ENCODE measurements at places on chromosomes 6 and 20.
A peak's percentile ranks its signal among the peaks of the same experiment; 100 is the strongest.

DNA sequence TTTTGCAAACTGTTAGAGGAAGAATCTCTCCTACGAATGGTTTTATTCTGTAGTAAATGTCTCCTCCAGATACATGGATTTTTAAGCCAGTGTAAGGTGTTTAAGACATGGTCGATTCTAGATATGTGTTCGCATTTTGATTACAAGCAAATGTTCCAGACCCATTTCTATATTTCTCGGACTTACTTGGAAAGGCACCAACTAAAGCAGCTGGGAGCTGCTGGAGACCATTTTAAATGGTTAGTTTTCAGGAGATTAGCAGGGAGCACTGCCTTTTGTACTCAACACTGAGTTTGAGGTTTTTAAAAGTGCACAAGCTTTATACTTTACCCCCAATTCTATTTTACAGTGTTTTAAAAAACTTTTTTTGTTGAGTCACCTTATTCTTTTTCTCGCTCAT, 857.0 kb downstream of the KIF16B start:
- no peak overlapping the region for H3K4me3 ChIP-seq
- no peak for DNase-seq
- H3K27me3 ChIP-seq, result no peaks in the 10 kb centered on the region

- no peaks in the 10 kb centered on the region for H3K27me3 ChIP-seq
- H3K27ac ChIP-seq, result no peak overlapping the region
- H3K4me3 ChIP-seq, result no peak overlapping the region
These were observed 46.3 kb downstream of the EZR start for GRCh38 chr6:158772851-158773371.

- DNase-seq, result no peak
- H3K4me3 ChIP-seq, result no peak overlapping the region
- H3K27ac ChIP-seq, result no peak overlapping the region
- H3K4me1 ChIP-seq, result no peaks in the 10 kb centered on the region
- no peaks in the 10 kb centered on the region for H3K27me3 ChIP-seq
These were observed 280.0 kb downstream of the ARHGAP18 start for GRCh38 chr6:129429956-129430355.

DNA sequence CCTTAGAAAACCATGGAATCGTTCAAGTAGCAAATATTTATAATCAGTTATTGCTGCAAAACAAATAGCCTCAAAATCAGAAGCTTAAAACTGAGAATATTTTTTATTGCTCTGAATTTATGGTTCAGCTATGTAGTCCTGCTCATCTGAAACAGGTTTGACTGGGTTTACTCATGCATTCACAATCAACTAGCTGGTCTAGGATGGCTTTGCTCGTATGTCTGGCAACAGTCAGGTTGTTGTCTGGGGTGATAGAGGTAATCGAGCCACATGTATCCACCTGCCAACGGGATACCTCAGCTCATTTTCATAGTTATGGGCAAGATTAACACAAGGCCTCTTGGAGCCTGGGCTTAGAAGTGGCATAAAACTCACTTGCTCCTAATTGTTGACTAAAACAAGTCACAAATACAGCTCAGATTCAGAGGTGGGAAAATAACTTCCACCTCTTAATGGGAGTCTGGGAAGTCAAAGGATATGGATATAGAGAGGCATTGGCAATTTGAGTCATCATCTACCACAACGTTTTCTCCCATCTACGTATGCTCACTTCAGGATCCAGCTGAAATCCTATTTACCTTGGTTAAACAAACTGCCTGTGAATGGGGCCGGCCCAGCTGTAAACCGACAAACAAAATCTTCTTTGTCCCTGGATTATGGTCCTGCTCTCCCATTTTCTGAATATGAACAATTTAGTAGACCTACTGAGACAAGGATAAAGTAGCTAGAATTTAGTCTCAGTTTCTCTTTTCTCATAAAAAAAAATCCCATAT, 54.5 kb upstream of the TENT5A start:
- H3K4me3 ChIP-seq, result no peak overlapping the region
- H3K27me3 ChIP-seq, result no peaks in the 10 kb centered on the region
- no peak for DNase-seq
- H3K27ac ChIP-seq, result no peak overlapping the region
- H3K4me1 ChIP-seq, result peaks cover 20% of the 10 kb centered on the region
- no peaks in the 10 kb centered on the region for H3K36me3 ChIP-seq

- H3K36me3 ChIP-seq, result no peaks in the 10 kb centered on the region
- peaks cover 30% of the 10 kb centered on the region for H3K4me1 ChIP-seq
- H3K4me3 ChIP-seq, result no peak overlapping the region
- no peaks in the 10 kb centered on the region for H3K27me3 ChIP-seq
- no peak overlapping the region for H3K27ac ChIP-seq
- no peak for DNase-seq
These were observed 28.1 kb downstream of the RIPOR3 start for GRCh38 chr20:50663095-50663821.

GRCh38 chr20:58192567-58192966, 35.9 kb downstream of the ANKRD60 start:
- no peak overlapping the region for H3K27ac ChIP-seq
- no peaks in the 10 kb centered on the region for H3K36me3 ChIP-seq
- no peaks in the 10 kb centered on the region for H3K4me1 ChIP-seq
- H3K4me3 ChIP-seq, result no peak overlapping the region

DNA sequence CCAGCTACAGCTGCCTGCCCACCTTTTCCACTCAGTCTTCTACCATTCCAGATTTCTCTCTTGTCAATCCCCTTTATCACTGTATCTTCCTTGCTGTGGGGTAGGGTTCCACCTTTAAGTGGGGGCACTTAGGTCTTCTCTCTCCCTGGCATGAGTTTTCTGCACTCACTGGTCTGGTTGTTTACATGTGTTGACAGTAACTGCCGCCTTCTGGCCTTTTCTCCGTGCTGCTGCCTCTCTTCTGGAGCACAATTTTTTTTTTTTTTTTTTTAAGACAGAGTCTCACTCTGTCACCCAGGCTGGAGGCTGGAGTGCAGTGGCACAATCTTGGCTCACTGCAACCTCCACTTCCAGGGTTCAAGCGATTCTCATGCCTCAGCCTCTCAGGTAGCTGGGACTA, 12.0 kb downstream of the RNF114 start:
- no peak overlapping the region for H3K27ac ChIP-seq
- H3K27me3 ChIP-seq, result no peaks in the 10 kb centered on the region
- peaks cover 54% of the 10 kb centered on the region for H3K36me3 ChIP-seq
- no peak for DNase-seq

GRCh38 chr6:7827142-7827541, 83.4 kb downstream of the TXNDC5 start:
- no peaks in the 10 kb centered on the region for H3K4me1 ChIP-seq
- H3K27ac ChIP-seq, result no peak overlapping the region
- H3K4me3 ChIP-seq, result no peak overlapping the region
- no peak for DNase-seq

DNA sequence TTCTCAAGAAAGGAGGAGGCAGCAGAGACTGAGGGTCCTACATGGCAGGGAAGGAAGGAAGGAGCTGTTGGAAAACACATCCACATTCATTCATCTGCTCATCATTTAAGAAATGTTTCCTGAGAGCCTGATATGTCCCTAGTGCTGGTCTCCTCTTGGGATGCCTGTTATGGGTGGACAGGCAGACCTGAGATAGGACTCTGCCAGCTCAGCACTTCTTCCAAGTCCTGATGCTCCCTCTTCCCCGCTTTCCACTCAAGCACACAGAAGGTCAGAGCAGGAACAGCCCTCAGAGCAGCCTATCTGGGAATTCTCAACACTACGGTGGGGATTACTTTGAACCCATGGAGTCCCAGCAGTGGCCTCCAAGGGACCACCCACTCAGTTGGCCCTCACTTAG, 8.0 kb upstream of the SIRPD start:
- H3K36me3 ChIP-seq, result no peaks in the 10 kb centered on the region
- H3K4me3 ChIP-seq, result no peak overlapping the region
- no peaks in the 10 kb centered on the region for H3K27me3 ChIP-seq
- no peaks in the 10 kb centered on the region for H3K4me1 ChIP-seq

DNA sequence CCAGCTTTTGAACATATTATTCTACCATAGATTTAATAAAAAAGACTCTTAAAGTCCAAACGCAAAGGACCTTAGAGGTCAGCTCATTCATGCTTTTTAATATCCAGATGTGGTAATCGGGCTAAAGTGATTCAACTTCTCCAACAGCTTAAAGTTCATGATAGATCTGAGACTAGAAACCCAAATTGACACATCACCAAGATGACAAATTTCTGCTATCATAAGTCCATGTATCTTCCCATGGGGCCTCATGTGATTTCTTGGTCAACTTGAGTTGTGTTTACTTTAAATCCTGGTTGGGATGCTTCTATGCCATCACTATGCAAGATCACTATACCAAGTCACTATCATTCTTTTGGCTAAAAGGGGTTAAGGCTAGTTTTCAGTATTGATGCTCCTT, 56.0 kb downstream of the SLC24A3 start:
- no peaks in the 10 kb centered on the region for H3K4me1 ChIP-seq
- no peaks in the 10 kb centered on the region for H3K27me3 ChIP-seq
- no peak overlapping the region for H3K27ac ChIP-seq
- H3K4me3 ChIP-seq, result no peak overlapping the region
- H3K36me3 ChIP-seq, result no peaks in the 10 kb centered on the region

GRCh38 chr6:40551966-40552505, 35.1 kb downstream of the LRFN2 start:
- no peaks in the 10 kb centered on the region for H3K36me3 ChIP-seq
- H3K27ac ChIP-seq, result no peak overlapping the region
- no peak for DNase-seq

- H3K36me3 ChIP-seq, result no peaks in the 10 kb centered on the region
- no peak for DNase-seq
- H3K4me3 ChIP-seq, result peak overlapping the region; percentile 86
- peak overlapping the region; percentile 90 for H3K27ac ChIP-seq
These were observed 760 bp upstream of the IBTK start for GRCh38 chr6:82248273-82248735.

- H3K36me3 ChIP-seq, result no peaks in the 10 kb centered on the region
- no peak overlapping the region for H3K4me3 ChIP-seq
- H3K27me3 ChIP-seq, result no peaks in the 10 kb centered on the region
- H3K4me1 ChIP-seq, result no peaks in the 10 kb centered on the region
- H3K27ac ChIP-seq, result no peak overlapping the region
These were observed 38.8 kb downstream of the ISM1 start for GRCh38 chr20:13259921-13260320.

- H3K4me1 ChIP-seq, result peaks cover 6% of the 10 kb centered on the region
- H3K36me3 ChIP-seq, result no peaks in the 10 kb centered on the region
- H3K4me3 ChIP-seq, result peak overlapping the region; percentile 66
- no peaks in the 10 kb centered on the region for H3K27me3 ChIP-seq
- H3K27ac ChIP-seq, result no peak overlapping the region
These were observed 26.2 kb downstream of the TTBK1 start for GRCh38 chr6:43269273-43270007.

Measured in thoracic aorta (tissue), 2 donors.